ENCODE measurements at places on chromosomes 2 and 18.

GRCh38 chr18:69031571-69031970 is 233.7 kb downstream of the CCDC102B start:
- DNase-seq, result no peak

GRCh38 chr2:220127311-220127710 is 499.9 kb downstream of the SLC4A3 start:
- DNase-seq, result no peak

GRCh38 chr2:222566229-222566628 is 89.7 kb downstream of the FARSB start:
- DNase-seq, result no peak

GRCh38 chr2:65464604-65465003 is 32.2 kb upstream of the SPRED2 start:
- DNase-seq, result no peak

- DNase-seq, result no peak
Observed at GRCh38 chr2:46977280-46977665, 61.7 kb upstream of the MCFD2 start.

- peak; percentile 24 for DNase-seq
Observed at GRCh38 chr2:59888015-59888414, 665.4 kb downstream of the BCL11A start.

- no peak for DNase-seq
Observed at GRCh38 chr2:10035633-10036032, 7.7 kb upstream of the KLF11 start.

DNA sequence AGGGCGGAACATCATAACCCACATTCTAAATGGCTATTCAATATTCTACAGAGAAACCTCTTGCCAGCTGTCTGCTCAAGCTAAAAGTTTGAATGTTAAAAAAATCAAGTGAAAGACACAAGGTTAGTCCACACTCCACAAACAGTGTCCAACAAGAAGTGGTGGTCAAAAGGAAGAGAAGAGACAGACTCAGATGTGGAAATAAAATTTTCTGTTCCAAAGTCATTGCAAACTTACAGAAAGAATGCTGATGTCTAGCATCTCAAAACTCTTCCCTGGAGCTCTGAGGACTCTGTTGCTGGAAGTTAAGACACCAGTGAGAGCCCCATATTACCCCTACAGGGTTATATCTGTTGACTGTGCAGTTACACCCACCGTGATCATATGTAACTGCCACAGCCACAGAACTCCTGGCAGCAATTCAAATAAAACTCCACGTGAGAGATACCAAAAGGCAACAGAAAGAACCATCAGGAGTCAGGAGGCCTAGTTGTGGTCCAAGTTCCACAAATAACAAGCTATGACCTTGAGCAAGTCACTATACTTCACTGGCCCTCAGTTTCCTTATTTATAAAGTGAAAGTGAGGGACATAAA is 60.9 kb downstream of the AAK1 start:
- no peak for DNase-seq

- no peak for DNase-seq
Observed at GRCh38 chr2:10216677-10217488, 85.8 kb upstream of the HPCAL1 start.

GRCh38 chr2:127096280-127096679 is 10.7 kb downstream of the BIN1 start:
- no peak for DNase-seq

DNA sequence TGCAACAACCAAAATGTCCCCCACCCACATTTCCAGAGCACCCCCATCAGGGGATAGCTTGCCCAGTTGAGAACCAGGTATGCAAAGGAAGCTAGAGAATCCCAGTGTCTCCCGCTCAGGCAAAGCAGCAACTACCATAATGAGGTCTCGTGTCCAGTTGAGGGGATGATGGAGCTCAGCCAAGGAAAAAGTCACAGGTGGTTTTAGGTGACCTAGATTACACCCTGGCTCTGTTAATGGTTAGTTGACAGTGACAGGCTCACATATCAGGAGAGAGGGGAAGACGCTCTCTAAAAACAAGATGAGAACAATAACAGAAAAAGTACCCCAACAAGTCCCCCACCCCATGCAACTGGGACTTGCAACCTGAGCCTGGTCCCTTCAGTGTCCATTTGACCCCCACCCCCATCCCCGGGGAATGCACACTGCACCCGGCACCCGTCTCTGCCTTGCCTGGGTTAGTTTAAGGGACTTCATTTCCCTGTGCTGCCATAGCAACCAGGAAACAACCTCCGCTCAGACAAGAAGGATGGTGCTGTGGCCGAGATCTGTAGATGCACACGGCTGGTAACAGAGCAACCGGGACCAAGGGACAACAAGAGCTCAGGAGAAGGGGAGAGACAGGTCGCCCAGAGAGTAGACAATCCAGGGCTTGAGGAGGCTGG is at the start of gene KIAA2012:
TSS of gene KIAA2012 (plus strand) at position 519 of the 665 bp plus-strand sequence. CDS start 373 bp downstream, outside the sequence.
- DNase-seq, result no peak

DNA sequence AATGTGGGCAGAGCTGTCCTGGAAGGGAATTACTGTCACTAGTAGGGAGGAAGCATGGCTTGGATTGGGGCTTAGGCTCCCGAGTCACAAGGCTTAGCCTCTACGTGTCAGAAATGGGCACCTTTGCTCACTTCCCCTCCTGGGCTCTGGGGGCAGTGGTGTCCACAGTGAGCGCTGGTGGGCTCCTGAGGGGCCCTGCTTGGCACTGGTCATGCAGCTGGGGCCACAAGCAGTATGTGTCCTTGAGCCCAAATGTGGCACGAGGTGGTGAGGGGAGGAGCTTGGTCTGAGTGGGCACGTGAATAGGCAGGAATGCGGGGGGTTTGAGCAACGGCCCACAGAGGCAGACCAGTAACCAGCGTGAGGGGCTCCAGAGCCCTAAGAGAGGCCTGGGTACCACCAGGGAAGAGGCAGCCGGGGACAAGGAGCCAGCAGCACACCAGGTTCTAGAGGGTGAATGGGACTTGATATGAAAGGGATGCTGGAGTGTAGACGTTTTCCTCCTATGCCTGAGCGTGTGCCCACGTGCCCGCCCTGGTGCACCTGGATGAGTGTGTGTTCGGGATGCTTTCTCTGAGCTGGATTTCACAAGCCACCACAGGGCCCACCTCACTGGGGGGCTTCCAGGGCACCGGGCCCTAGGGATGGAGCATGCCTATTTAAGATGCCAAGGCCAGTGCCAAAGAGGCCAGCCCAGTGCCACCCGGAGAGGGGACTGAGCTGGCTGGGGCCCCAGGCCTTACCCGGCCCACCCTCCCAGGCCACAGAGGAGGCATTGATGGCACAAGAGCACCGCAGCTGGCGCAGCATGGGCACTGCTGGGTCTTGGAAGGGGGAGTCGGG is 22.8 kb upstream of the PTMA start:
- no peak for DNase-seq

- no peak for DNase-seq
Observed at GRCh38 chr18:78376046-78376445, 603.6 kb upstream of the SALL3 start.

GRCh38 chr2:158006961-158007719 is 94.5 kb upstream of the UPP2 start:
- DNase-seq, result no peak

- no peak for DNase-seq
Observed at GRCh38 chr2:74238879-74239278, 40.5 kb downstream of the MTHFD2 start.

- no peak for DNase-seq
Observed at GRCh38 chr2:99473518-99474083, 16.2 kb downstream of the REV1 start.

GRCh38 chr2:9484533-9484932 is 10.2 kb downstream of the IAH1 start:
- no peak for DNase-seq

DNA sequence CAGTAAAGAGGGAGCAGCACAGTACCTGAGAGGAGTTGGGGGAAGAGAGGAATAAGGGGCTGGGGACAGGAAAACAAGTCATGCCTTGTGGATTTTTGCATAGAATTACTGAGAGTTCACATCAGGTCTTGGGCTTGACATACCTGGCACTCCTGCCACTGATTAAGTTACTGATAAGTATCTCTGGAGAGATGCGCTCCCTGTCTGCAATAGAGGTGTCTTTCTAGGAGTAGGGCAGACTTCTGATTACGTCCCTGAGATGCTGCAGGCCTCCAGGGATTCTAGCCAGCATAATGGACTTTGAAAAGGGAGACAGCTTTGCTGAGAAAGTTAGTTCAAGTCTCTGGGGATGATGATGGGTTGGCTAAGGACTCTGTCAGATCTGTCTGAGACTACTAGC is 69.4 kb downstream of the CHRNA1 start:
- DNase-seq, result no peak

DNA sequence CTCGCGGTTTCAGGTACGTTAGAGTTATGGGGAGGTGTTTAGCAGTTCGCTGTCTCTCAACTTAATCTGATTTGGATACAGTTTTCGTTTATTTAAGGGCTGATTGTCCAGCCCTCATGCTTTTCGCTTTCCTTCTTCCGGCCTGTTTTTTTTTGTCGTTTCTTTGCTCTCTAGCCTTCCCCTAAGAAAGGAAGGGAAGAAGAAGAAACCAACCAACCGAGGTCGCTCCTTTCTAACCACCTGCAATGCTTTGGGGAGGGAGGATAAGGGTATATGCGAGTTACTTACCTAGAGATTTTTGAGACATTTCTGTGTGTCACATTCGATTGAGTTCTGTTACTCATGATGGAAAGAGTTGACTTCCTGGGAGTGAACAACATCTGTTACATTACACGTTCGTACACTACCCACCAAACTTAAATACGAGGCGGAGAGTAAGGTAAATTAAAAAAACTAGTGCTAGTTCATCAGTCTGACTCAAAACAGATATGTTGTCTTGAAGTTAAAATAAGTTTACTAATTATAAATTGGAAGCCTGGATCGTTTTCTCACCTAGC is 918 bp downstream of the EIF5B start:
- no peak for DNase-seq

DNA sequence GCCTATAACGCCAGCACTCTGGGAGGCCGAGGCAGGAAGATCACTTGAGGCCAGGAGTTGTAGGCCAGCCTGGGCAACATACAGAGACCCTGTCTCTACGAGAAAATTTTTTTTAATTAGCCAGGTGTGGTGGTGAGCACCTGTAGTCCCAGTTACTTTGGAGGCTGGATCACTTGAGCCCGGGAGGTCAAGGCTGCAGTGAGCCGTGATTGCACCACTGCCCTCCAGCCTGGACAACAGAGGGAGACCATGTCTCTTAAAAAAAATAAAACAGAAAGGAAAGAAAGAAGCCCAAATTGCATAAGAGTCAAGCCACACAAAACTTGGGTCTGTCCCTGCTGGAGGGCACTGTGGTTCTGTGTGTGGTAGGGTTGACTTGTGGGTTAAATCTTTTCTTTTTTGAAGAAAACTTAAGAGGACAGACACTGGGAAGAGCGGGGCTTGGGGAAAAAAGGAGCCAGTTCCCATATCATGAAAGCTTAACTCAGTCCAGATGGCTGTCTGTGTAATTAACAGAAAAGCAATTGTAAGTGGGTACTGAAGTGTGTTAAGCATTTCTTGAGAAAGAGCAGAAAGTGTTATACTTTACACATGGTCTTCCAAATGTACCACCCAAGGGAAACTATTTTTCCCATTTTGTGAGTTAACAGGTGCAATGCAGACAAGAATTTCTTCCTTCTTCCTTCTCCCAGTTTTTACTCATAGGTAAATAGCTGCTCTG is 115.1 kb downstream of the ALPK2 start:
- no peak for DNase-seq

GRCh38 chr2:187569042-187569441 is 14.8 kb upstream of the TFPI start:
- DNase-seq, result no peak

GRCh38 chr2:4827836-4828235 is 864.3 kb upstream of the SOX11 start:
- DNase-seq, result no peak

DNA sequence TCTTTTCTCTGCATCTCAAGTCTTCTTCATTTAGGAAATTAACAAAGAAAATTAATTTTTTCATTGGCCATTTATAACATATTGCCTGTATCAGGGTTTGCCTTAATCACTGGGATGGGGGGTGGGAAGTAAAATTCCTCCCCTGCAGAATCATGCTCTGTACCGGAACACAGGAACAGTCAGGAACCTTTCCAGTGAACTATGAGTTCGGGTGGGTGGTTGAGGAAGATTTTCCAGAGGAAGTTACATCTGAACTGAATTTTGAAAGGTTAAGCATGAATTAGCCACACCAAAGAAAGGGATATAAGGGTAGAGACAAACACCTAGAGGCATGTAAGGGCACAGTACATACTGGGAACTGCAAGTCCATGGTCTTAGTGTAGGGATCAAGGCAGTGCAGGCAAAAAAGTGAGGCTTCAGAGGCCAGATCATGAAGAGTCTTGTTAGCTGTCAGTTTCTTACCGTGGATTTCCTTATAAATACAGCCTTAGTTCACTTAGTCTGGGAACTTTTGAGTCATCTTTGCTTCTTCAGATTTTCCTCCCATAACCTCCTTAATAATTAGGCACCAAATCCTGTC is 55.6 kb downstream of the FAM117B start:
- no peak for DNase-seq

DNA sequence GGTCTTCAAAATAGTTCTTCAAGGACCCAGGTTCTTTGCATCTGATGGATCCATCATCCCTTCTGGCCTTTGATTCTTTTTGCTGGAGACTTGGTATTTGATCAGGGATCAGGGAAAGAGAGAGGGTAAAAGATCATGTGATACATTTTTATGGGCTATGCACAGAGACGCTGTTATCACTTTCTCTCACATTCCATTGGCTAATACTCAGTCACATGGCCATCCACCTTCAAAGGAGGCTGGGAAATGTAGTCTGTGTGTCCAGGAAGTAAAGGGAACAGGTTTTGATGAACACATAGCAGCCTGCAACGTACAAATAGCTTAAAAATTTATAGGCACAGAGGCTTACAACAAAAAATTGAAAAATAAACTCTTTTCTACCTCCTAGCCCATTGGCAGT is 629.6 kb upstream of the FANCL start:
- no peak for DNase-seq

GRCh38 chr2:11672407-11672806 is 2.4 kb upstream of the NTSR2 start:
- DNase-seq, result no peak

GRCh38 chr2:226828191-226828590 is 7.7 kb upstream of the RHBDD1 start:
- DNase-seq, result no peak

DNA sequence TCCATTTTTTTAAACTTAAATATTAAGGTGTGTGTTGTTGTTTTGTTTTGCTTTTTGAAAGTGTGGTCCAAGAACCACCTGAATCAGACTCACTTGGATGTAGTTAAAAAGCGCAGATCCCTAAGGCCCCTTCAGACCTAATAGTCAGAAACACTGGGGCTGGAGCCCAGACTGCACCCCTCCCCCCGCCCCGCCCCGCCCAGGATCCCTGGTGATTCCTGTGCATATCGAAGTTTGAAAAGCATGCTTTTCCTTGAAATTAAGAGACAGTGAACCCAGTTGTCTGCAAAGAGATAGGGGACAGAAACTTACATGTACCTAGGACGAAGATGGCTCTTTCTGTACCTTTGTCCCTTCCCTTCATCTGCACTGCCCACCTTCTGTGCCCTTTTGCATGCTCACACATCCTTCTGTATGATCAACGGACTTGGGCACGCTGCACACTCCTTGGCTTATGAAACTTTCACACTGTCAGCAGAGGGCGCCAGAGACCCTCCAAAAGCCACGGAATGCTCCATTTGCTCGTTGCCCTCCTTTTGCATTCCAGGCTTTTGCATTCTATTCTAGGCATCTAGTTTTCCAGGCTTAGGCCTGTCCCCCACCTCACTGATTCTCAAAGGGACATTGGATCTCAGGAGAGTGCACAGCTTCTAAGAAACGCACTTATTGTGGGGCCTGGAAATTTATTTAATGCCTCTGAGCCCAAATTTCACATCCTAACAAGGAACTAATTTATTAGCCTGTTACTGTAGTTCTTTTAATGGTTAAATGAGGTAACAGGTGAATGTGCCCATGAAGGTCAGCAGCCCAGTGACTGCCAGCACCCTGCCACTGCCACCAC is 32.8 kb upstream of the SLC14A1 start:
- DNase-seq, result peak; percentile 60

GRCh38 chr2:69285379-69285894 is 101.6 kb downstream of the GFPT1 start:
- no peak for DNase-seq

Measured in effector CD8-positive, alpha-beta T cell (primary cell).